ENCODE measurements at places on chromosomes 12 and 14.

DNA sequence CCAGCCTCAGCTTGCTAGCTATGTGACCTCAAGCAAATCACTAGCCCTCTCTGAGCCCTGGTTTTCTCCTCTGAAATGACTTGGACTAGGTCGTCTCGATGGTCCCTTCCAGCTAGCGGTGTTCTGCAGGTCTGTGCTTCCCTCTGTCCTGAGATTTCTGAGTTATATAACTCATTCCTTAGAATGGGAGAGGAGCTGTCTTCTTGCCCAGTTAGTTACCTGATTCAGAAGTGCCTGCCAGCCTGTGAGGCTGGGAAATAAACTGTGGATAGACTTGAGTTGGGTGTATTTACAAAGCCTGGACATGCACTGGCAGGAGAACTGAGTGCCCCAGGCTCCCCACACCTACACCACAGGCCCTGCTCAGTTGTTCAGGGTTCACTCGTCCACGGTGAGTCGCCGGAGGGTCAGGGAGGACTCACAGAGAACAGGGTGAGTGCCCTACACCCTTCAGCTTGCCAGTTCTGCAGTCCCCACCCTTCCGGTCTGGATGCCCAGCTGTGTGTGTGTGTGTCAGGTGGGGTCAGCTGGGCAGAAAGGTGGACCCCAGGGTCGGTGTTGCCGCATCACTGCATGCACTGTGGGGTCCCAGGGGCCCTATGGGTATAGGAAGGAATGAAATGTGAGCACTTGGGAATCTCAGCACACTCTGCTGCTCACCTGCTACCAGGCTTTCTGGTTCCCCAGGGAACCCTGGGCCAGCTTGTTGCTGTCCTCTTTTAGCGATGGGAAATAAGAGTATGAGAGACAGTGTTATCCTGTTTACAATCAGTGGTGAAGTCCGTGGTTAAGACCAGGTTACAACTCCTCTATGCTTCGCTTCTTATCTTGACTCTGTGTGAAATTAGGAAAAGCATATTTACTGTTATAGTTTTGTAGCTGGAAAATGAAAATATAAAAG, 348.2 kb downstream of the DPF3 start:
- DNase-seq, result no peak

- no peak for DNase-seq
Observed at GRCh38 chr12:94636462-94637085, 13.8 kb downstream of the TMCC3 start.

- DNase-seq, result no peak
Observed at GRCh38 chr12:119686355-119686754, 18.4 kb downstream of the PRKAB1 start.

DNA sequence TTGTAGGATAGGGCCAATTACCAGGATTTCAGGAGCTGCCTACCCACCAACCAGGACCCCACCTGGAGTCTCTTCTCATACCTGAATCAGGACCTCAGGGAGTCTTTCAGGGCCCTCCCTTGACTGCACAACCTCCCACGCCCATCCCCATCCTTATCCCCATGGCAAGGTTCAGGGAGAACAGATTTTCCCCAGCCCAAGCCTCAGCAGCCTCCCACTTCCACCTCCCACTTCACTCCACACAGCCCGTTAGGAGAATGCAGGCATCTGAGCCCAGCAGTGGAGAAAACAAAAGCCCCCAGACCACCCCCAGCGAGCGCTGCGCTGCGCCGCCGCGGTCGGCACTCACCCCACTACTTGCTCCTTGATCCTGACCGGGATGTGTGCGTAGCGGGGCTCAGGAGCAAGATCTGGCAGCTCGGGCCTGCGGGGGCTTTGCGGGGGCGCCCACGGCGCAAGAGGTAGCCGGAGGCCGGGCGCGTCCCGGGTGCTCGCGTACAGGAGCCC, 1.4 kb downstream of the B4GALNT1 start:
- no peak for DNase-seq

- DNase-seq, result peak; percentile 30
Observed at GRCh38 chr14:64442300-64442988, 22.9 kb upstream of the AKAP5 start.

DNA sequence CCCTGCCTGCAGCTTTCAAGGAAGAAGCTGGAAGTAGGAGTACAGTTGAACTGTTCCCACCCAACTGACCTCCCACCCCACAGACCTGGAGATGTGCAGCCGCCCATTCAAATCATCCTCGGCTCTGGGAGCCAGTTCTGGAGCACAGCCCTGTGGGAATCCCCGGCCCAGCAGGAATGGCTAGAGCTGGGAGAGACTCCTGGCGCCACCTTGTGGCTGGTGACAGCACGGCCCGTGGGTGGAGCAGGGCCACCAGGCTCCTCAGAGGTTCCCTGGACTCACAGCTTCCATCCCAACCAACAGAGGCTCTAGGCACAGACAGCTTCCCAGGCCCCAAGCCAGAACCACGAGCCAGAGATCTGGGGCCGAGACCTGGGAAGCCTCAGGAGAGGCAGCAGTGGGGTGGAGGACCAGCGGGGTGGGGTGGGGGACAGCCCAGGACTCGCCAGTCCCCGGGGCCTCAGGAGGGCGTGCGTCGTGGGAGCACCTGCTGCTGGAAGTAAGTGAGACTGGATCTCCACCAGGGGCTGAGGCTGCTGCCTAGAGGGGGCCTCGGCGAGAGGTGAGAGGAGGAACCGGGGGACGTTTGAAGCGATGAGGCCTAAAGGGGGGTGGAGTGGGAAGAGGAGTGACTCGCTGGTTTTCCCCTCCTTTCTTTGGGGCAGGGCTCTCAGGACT, 43.4 kb downstream of the RNF34 start:
- peak; percentile 94 for DNase-seq

Data from upper lobe of left lung (tissue), 6 donors.